ENCODE measurements at places on chromosomes 11 and 22. TPM values are rescaled to one million over a fixed set of nuclear protein-coding genes. Genes with fewer than 3 reads are reported as not detected.

DNA sequence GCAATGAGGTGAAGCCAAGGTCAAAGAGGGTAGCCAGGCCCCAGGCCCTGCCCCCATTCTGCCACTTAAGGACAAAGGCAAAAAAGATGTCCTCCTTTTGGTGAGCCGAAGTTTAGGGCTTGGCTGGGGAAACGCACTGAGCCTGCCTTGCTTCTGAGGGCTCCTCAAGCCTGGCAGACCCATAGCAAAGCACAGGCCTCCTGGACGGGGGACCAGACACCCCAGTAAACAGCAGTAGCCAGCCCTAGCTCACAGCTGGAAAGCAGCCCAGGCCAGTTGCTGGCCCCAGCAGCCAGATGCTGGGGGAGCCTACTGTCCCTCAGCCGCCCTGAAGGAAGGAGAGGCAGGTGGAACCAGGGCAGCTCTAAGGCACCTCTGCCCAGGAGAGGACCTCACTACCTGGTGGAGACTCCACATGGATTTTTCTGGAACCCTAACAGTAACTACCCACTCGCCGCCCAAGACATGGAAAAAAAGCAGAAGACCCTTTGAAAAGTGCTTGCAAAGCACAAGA is 3.8 kb upstream of the PYGM start:
- H3K4me3 ChIP-seq: no peak overlapping the region
- H3K36me3 ChIP-seq: peaks cover 69% of the 10 kb centered on the region
- H3K27ac ChIP-seq: no peak overlapping the region
- DNase-seq: peak; percentile 22

- H3K4me3 ChIP-seq: no peak overlapping the region
- H3K4me1 ChIP-seq: no peaks in the 10 kb centered on the region
- H3K27ac ChIP-seq: no peak overlapping the region
- DNase-seq: no peak
These were observed 23.9 kb upstream of the LYVE1 start for GRCh38 chr11:10592331-10592730.

DNA sequence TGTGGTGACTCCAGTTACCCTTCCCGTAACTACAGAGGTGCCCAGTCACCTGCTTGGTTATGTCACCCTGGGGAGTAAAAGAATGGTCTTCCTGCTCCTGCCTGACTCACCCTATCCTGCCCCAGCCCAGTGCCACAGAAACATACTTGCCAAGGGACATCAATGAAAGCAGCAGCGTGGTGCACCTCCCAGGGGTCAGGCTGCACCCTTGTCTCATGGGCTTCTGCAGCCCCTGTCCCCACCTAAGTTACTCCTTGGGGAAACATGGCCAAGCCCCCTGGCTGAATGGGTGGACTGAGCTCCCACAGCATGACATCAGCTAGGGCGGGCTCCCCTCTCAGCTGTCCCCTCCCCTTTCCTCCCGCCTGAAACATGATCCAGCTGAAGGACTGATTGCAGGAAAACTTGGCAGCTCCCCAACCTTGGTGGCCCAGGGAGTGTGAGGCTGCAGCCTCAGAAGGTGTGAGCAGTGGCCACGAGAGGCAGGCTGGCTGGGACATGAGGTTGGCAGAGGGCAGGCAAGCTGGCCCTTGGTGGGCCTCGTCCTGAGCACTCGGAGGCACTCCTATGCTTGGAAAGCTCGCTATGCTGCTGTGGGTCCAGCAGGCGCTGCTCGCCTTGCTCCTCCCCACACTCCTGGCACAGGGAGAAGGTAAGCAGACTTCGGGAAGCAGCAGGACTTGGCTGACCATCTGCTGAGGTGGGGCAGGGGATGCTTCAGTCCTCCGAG is at the start of gene HTR3A:
TSS of gene HTR3A (plus strand) at position 368 of the 730 bp plus-strand sequence. CDS start at position 586, 218 bp downstream.
- peaks cover 7% of the 10 kb centered on the region for H3K4me1 ChIP-seq
- H3K4me3 ChIP-seq: no peak within 1 kb of the TSS
- no peaks in the 10 kb centered on the region for H3K36me3 ChIP-seq
- peaks cover 36% of the 10 kb centered on the region for H3K27me3 ChIP-seq
- DNase-seq: peak; percentile 92
- H3K27ac ChIP-seq: no peak within 1 kb of the TSS

DNA sequence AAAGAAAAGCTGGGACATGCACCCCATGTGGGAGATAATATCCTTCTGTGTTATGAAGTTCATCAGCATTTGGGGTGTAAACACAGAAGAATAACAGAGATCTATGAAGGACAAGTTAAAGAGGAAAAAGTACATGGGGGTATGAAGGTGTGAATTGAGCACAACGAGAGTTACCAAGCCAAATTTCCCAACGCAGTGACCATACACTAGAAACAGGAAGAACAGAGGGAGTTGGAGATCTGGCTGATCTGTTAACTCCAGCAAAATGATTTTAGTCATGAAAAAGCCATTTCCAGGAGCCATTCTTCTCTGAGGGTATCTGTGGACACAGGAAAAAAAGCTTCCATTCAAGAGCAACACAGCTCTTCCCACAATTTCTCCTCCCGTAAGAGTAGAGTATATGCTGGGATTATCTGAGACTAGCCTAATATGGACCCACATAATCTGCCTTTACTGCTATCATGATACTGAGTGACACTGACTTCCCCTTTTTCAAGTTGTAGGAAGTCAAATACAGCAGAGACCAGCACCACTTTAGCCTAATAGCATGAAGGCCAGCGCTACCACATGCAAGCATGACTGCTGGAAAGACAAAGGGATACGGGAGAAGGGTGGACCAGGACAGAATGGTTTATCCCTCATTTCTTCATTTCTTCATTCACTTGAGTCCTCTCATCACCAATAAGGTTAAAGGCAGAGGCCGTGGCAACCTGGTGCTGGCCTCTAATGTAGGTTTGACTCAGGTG is 19.6 kb upstream of the OR8D2 start:
- H3K36me3 ChIP-seq: no peaks in the 10 kb centered on the region
- no peak overlapping the region for H3K4me3 ChIP-seq
- no peak for DNase-seq
- H3K27me3 ChIP-seq: no peaks in the 10 kb centered on the region

DNA sequence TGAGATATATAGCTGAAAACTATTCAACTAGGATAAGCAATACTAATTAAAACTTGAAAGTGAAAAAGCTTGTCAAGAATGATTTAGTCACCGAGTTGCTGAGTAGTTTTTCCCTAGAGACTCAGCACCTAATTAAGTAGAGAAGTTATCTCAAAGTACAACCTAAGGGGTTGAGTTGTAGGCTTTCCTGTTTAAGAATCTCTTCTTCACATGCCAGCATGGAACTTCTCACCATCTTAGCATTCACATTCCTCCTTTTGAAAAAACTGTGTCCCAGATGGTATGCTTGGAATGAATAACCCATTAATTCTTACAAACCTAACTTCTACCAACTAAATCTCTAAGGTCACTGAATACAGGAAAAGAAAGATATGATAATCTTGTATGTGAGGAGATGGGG is 303.3 kb upstream of the ZC3H12C start:
- no peak overlapping the region for H3K27ac ChIP-seq
- no peak for DNase-seq
- no peak overlapping the region for H3K4me3 ChIP-seq
- H3K27me3 ChIP-seq: no peaks in the 10 kb centered on the region

GRCh38 chr22:37898441-37899181 is 7.5 kb upstream of the MICALL1 start:
- DNase-seq: peak; percentile 60
- peak overlapping the region; percentile 67 for H3K27ac ChIP-seq
- H3K36me3 ChIP-seq: no peaks in the 10 kb centered on the region
- H3K4me3 ChIP-seq: no peak overlapping the region

- H3K36me3 ChIP-seq: no peaks in the 10 kb centered on the region
- no peaks in the 10 kb centered on the region for H3K4me1 ChIP-seq
- H3K27me3 ChIP-seq: no peaks in the 10 kb centered on the region
- H3K4me3 ChIP-seq: no peak overlapping the region
These were observed 159.9 kb upstream of the PDGFD start for GRCh38 chr11:104323841-104324240.

DNA sequence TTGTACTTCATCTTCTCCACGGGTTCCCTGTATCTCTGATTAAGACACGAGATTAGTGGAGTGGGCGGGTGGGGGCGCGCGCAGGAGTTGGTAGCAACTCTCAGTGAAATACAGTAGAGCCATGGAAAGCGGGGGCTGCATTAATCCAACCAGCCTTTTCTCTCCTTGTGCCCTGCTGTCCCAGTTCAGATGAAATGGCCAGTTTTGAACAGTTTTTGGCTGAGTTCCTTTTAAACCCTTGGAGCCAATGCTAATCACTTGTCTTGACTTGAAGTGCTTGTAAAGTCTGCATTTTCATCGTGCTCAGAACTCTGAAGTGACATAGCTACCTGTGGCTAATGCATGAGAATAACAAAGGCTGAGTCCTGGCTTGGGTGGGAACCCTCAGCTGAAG is 734 bp upstream of the TMEM123 start:
- no peak for DNase-seq
- no peaks in the 10 kb centered on the region for H3K36me3 ChIP-seq
- peaks cover 71% of the 10 kb centered on the region for H3K4me1 ChIP-seq

- no peaks in the 10 kb centered on the region for H3K27me3 ChIP-seq
- H3K4me3 ChIP-seq: no peak overlapping the region
- no peak overlapping the region for H3K27ac ChIP-seq
- H3K36me3 ChIP-seq: no peaks in the 10 kb centered on the region
- peaks cover under 1% of the 10 kb centered on the region for H3K4me1 ChIP-seq
- DNase-seq: no peak
These were observed 4.5 kb upstream of the TBX10 start for GRCh38 chr11:67644042-67644441.

The MB gene
- 1.3 TPM for total RNA-seq

- H3K36me3 ChIP-seq: peaks cover 50% of the 10 kb centered on the region
- no peaks in the 10 kb centered on the region for H3K27me3 ChIP-seq
- H3K27ac ChIP-seq: no peak overlapping the region
- no peak for DNase-seq
These were observed 45.6 kb upstream of the CHRM4 start for GRCh38 chr11:46437122-46437689.

The MS4A12 gene
- total RNA-seq: not detected

- no peak overlapping the region for H3K27ac ChIP-seq
- no peak for DNase-seq
These were observed 24.6 kb downstream of the TRAF6 start for GRCh38 chr11:36485298-36486002.

All from stomach (tissue), 19 donors.